Substantia nigra (tissue), 51 donors: ENCODE measurements at places on chromosomes 2 and 18.

DNA sequence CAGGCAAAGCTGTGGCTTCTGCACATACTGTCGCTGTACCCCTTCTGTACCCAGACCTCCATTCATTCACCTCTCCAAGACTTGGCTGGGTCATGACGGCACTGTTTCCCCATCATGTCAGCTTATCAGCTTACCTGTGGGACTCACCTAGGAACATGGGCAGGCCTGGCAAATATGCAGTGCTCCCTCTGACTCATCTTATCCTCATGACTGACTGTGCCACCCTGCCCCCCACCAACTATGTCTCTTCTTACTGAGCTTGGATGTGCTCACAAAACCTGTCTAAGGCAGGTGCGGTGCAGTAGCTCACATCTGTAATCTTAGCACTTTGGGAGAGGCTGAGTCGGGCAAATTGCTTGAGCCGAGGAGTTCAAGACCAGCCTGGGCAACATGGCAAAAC, 152.4 kb downstream of the MGAT5 start:
- DNase-seq = no peak

DNA sequence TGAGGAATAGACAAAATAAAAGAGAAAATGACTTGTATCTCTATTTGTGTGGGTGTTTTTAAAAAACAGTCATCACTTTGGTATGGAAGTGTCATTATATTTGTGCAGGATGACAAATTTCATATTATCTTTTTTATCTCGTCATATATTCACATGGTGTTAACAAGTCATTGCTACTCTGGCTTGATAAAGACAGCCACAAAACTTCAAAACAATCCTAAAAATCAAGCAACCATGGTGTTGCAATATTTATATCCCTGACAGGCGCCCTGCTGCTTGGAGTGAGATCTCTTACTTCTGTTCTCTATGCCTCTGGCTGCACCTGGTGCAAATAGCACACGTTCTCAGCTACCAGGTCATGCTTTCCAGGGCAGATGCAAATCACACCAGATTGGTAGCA, 278.0 kb upstream of the EPHA4 start:
- DNase-seq = no peak

GRCh38 chr18:69916412-69916811, 31.3 kb downstream of the CD226 start:
- no peak for DNase-seq

DNA sequence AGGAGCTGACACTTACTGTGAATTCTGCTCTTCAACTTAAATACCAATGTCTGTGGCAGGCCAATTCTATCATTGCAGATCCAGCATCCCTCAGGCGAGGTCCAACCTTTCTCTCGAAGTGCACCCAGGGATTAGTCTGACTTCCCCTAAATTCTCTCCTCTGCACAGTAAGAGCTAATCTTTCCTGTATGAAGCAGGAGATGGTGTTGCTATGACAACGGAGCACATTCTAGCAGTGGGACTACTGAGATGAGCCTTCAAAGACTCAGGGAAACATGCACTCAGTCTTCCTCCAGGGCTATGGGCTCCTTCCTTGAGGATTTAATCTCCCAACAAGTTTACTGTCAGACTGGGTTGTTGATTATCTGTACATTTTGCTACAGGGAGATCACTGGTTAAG, 176.3 kb downstream of the NOL4 start:
- no peak for DNase-seq

GRCh38 chr2:238171575-238172187, 12.9 kb downstream of the ERFE start:
- DNase-seq = no peak

- DNase-seq = no peak
Measured at GRCh38 chr2:182503886-182504285, 77.0 kb upstream of the PDE1A start.

- DNase-seq = no peak
Measured at GRCh38 chr2:17950006-17950405, 71.5 kb downstream of the KCNS3 start.

- DNase-seq = no peak
Measured at GRCh38 chr18:68263481-68263880, 451.4 kb downstream of the TMX3 start.

DNA sequence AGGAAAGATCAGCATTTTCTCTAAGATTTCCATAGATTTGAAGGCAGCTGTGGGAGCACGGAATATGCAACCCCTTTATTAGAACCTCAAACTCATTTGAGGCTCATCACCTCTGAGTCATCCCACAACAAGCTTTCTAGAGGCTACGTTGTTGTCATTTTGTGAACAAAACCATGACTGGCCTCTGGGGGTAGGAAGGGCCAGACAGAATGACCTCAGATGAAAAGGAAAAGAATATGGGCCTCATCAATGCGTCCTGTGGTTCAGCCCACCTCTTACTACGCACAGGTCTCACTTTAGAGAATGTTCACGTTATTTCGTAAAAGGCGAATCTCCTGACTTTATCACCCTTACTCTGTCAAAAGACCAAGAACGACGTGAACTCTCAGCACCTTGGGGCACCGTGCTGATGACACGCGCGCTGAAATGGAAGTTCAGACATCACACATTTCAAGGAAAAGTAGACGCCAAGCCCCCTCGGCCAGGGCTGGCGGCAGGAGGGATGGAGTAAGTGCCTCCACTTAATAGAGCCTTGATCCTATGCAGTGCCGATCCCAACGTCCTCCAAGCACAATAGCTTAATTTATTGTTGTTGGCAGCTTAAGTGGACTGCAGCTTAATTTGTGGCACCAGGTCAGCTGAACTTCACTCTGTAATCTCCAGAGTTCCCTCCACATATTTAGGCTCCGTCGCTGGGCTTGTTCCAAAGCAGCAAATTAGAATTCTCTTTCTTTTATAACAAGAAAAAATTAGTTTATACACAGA, 208.3 kb downstream of the EIPR1 start:
- no peak for DNase-seq

DNA sequence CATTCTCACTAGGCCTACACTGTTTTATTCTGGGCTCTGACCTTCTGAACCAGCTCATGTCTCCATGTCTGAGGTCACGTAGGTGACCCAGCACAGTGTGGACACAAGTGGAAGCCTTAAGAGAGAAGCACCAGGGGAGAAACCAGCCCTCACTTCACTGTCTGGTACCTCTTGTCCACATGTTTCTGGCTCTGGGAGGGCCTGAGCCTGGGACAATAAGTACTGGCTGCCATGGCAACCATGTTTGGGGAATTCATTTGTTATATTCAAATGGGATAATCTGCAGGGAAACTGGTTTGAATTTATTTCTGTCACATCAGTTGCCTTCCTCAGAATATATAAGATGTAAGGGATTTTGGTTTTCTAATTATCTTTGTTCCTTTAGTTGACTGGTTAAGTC, 23.3 kb downstream of the MYO3B start:
- DNase-seq = no peak

DNA sequence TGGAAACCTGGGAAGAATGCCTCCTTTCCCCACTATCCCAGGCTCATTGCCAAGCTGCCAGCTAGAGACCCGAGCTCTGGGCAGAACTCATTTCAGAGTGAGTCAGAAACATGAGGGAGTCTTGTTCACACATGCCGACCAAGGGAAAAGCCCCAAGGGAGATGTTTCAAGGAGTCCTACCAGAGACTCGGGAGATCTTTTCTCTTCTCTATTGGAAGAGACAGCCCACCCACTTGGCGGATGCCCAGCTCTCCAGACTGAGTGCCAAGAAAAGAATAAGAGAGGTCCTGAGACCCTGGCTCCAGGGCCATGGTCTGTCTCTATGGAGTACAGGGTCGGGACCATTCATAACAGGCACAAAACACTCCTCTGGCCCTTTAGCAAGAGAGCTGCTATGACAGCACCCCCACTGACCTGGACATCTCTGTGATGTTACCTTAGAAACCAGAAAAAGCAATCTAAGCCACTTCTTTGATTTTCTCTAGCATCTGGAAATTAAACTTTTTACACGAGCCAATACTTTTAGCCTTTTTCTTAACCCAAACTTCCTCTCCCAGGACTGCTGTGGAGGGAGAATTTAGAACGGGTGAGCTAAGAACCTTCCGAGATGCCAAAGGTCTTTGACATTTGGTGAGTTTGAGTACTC, 18.5 kb upstream of the IGFBP5 start:
- DNase-seq = peak; percentile 69

DNA sequence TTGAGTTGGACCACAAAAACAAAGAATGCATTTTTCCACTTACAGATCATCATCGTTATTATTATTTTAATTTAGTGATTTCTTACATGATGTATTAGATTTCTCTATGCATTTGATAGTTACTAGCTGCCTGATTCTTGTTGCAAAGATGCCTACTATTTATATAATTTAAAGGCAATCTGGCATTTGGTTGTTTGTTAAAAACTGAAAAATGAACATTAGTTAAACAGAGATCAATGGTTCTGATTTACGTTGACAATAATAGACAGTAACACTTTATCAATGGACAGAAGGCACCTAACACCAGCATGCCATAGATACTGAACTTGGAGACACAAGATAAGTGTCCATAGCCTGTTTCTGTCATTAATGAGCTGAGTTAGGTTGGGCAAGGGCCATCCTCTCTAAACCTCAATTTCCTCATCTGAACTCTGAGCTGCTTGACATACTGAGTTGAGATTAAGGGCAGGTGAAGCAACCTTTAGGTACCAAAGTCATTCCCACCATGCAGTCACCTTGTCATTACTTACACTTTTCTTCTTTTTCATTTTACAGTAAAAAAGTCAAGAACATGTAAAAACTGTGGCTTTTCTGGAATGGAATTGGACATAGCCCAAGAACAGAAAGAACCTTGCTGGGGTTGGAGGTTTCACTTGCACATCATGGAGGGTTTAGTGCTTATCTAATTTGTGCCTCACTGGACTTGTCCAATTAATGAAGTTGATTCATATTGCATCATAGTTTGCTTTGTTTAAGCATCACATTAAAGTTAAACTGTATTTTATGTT, 3.1 kb downstream of the CCL20 start:
- no peak for DNase-seq

- no peak for DNase-seq
Measured at GRCh38 chr2:80968450-80968849, 663.9 kb upstream of the LRRTM1 start.

GRCh38 chr18:35949903-35950627, 22.4 kb upstream of the RMP24 start:
- no peak for DNase-seq

- peak; percentile 61 for DNase-seq
Measured at GRCh38 chr18:2570772-2571199, 519 bp downstream of the METTL4 start.

- no peak for DNase-seq
Measured at GRCh38 chr2:120174963-120175581, 48.1 kb downstream of the TMEM185B start.

DNA sequence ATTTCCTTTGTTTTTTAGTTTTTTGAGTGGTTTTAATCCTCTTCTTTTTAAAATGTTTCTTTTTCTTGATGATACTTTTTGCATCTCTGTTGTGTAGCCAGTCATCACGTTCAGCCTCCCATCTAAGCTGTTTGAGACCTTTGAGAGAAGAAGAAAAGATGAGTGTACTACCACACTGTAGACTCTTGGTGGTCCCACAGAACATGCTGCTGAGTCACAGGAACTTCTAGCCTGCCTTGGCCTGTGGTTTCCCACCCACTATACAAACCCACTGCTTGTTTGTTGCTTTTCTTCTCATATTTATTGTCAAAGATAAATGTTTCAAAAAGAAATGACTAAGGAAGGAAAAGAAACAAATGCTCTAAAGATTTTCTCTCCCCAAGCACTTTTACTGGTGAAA, 5.5 kb downstream of the CEBPZOS start:
- DNase-seq = no peak

DNA sequence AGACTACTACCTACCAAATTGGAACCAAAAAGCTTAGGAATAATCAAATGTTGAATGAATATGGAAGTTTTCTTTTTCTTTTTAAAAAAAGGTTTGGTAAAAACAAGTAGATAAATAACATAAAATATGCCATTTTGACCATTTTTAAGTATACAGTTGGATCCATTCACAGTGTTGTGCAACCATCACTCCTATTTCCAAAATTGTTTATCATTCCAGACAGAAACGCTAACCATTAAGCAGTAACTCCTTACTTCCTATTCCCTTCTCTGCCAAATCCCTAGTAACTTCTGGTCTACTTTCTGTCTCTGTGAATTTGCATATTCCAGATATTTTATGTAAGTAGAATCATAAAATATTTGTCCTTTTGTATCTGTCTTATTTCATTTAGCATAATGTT, 39.8 kb downstream of the CD302 start:
- DNase-seq = no peak

GRCh38 chr2:101843048-101843447, 145.5 kb downstream of the MAP4K4 start:
- DNase-seq = no peak

DNA sequence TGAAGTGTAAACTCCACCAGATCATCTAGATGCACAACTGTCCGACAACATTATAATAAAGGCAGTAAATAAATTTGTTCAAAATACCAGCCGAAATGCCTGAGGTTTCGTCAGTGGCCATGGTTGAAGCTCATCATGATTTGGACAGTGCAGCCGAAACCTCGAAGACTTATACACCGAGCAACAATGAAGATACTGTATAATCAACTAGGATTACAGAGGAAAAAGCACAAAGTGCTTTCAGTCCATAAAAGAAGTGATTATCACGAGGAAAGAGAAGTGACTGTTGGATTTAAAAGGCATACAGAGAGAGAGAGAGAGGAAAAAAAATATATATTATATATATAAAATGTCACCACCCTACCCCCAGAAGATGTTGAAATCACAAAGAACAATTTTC, 52.0 kb upstream of the GALNT3 start:
- DNase-seq = no peak

GRCh38 chr18:68588169-68588568, 126.7 kb downstream of the TMX3 start:
- DNase-seq = no peak

DNA sequence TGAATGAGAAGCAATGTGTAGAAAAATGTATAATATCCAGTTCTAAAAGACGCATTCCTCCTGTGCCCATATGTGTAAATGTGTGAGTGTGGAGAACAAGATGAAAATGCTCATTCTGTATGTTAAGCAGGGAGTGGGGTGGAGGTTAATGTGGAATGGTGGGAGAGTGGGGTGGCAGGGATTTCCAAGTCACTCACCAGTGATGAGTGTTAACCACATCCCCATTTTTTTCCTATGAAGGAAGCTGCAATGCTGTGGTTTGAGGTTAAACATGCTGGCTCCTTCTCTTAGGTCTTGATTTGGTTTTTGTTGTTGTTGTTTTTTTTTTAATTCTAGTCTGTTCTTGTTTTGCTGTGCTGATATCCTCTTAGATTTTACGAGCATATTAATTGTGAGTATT, 169.4 kb downstream of the NEDD4L start:
- no peak for DNase-seq
